ENCODE measurements at places on chromosomes 11 and 22. TPM values are rescaled to one million over a fixed set of nuclear protein-coding genes. Genes with fewer than 3 reads are reported as not detected.

Gene LRRC10B
- 2.2 TPM for total RNA-seq

Gene RAB3IL1
- 14.0 TPM for total RNA-seq

Gene CCDC15
- total RNA-seq: 0.42 TPM

Gene OR51I1
- total RNA-seq: not detected

Gene MSANTD4
- total RNA-seq: 22.7 TPM

DNA sequence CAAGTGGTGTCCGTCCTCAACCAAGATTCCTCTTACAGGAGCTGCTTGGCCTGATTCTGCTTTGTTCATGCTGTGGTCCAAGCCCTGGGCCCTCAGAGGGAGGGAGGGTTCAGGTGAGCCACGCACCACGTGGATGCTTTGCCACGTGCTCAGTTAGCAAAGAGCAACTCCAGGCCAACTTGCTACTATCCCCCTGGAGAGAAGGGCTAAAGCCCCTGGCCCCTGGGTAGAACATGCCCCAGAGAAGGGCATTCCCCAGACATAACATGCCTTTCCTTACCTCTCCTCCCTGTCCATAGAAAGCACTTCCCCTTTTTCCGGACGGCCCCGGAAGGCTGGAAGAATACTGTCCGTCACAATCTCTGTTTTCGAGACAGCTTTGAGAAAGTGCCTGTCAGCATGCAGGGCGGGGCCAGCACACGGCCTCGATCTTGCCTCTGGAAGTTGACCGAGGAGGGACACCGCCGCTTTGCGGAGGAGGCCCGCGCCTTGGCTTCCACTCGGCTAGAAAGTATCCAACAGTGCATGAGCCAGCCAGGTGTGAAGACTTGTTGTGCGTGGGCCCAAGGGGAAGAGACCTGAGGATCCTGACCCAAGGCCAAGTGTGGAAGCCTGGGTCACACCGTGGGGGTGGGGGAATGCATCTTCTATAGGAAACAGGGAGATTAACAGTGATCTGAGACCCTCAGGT lies 8.8 kb downstream of the FOXR1 start:
- peak overlapping the region; percentile 10 for H3K4me3 ChIP-seq
- H3K4me1 ChIP-seq: peaks cover 9% of the 10 kb centered on the region
- no peak for DNase-seq
- H3K36me3 ChIP-seq: no peaks in the 10 kb centered on the region

DNA sequence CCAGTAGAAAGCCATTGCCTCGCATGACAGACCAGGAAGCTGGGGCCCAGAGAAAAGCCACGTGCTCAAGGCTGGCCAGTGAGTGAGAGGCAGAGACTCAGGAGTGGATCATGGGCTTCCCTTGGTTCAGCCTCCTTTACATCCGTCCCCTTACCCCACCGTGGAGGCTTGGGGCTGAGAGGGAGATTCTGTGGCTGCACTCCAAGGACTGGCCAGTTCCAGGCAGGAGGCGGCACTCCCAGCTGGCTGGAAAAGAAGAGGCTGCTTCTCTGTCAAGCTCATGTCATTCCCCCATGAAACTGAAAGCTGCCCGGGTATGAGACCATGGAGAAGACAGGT lies 6.6 kb upstream of the ASCL2 start:
- H3K36me3 ChIP-seq: no peaks in the 10 kb centered on the region
- DNase-seq: no peak
- no peaks in the 10 kb centered on the region for H3K4me1 ChIP-seq
- peaks cover 43% of the 10 kb centered on the region for H3K27me3 ChIP-seq

GRCh38 chr11:12162652-12163051 lies 52.3 kb downstream of the MICAL2 start:
- DNase-seq: no peak
- H3K36me3 ChIP-seq: peaks cover 18% of the 10 kb centered on the region
- peaks cover 89% of the 10 kb centered on the region for H3K4me1 ChIP-seq

- no peak overlapping the region for H3K27ac ChIP-seq
- H3K4me3 ChIP-seq: no peak overlapping the region
- H3K36me3 ChIP-seq: no peaks in the 10 kb centered on the region
- peaks cover 29% of the 10 kb centered on the region for H3K4me1 ChIP-seq
- no peak for DNase-seq
Observed at GRCh38 chr11:74462631-74463030, 4.7 kb downstream of the KCNE3 start.

DNA sequence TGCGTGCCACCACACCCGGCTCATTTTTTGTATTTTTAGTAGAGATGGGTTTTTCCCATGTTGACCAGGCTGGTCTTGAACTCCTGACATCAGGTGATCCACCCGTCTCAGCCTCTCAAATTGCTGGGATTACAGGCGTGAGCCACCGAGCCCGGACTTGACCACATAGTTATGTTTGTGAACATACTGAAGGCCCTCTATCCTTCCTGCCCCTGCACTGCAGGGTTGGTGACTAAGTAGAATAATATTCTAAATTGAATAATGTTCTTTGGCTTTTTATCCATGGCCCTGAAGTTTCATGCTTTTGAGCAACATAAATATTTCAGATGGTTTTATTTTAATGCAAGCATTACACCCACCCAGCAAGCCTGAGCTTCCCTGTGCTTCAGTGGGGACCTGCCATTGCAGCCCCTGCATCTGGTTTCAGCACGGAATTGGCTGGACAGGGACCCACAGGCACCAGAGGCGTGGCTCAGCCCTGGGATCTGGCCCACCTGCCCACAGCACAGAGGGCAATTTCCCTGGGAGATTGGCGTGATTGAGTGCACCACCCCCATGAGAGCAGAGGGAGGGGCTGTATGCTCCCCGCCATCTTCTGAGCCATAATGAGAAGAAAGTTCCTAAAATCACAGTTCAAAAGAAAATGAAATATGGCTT lies 460.5 kb downstream of the BRD1 start:
- no peak overlapping the region for H3K4me3 ChIP-seq
- H3K27me3 ChIP-seq: no peaks in the 10 kb centered on the region
- no peak overlapping the region for H3K27ac ChIP-seq
- no peaks in the 10 kb centered on the region for H3K4me1 ChIP-seq
- no peak for DNase-seq

DNA sequence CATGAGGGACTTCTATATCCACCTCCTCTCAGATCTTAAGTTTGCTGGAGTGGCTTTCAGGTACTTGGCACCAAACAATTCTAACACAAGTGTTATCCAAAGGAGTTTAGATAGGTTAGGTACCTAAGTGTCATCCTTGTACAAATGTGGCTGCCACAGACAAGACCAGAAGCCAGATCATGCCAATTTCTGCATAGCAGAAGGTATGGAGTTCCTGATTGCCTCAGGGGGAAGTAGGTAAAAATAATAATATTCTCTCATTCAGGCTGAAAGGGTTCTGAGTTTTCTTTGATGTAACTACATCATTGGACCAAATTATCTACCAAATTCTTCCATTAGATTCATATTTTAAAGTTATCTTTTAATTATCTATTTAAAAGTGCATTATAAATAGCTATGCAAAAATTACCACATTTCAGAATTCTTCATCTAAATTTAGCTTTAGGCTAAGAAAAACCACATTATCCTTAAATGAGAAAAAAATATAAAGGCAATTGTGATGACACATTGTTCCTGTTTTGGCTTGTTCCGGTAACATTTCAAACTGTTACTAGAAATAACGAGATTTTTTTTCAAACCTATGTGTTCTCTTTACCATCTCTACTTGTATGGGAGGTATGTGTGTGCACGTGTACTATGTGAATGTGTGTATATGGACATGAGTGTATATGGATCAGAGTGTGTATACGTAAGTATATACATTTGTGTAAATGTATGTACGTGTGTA lies 66.2 kb upstream of the POU2AF2 start:
- no peak for DNase-seq
- no peaks in the 10 kb centered on the region for H3K4me1 ChIP-seq
- H3K27me3 ChIP-seq: no peaks in the 10 kb centered on the region
- no peak overlapping the region for H3K27ac ChIP-seq

- H3K4me1 ChIP-seq: peaks cover 58% of the 10 kb centered on the region
- DNase-seq: no peak
- no peak overlapping the region for H3K4me3 ChIP-seq
- no peaks in the 10 kb centered on the region for H3K36me3 ChIP-seq
- H3K27ac ChIP-seq: no peak overlapping the region
Observed at GRCh38 chr11:12838463-12839123, 164.4 kb downstream of the TEAD1 start.

DNA sequence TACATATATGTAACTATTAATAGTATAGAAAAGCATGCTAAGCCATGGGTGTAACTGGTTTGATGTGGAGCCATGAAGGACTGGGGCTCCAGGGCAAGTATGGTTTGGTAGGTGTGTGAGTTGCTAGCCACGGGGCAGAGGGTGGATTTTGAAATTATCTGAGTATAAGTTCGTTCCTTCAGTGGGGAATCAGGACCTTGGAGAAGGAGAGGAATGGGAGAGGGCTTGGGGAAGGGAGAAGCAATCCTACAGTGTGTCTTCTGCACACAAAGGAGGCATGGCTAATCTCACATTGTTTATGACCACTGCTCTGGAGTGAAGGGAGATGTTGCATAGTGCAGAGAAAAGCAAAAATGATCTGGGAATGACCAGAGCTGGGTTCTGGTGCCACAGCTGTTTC lies 127.8 kb upstream of the CADM1 start:
- peaks cover 4% of the 10 kb centered on the region for H3K27me3 ChIP-seq
- no peak overlapping the region for H3K27ac ChIP-seq
- no peak overlapping the region for H3K4me3 ChIP-seq
- no peak for DNase-seq
- H3K4me1 ChIP-seq: no peaks in the 10 kb centered on the region

GRCh38 chr22:23786261-23786710 lies 480 bp upstream of the SMARCB1 start:
- no peaks in the 10 kb centered on the region for H3K27me3 ChIP-seq
- peaks cover 28% of the 10 kb centered on the region for H3K4me1 ChIP-seq
- DNase-seq: no peak
- peak overlapping the region; percentile 95 for H3K27ac ChIP-seq
- peak overlapping the region; percentile 87 for H3K4me3 ChIP-seq

GRCh38 chr11:63609536-63609935 lies 4.7 kb downstream of the PLAAT3 start:
- H3K27me3 ChIP-seq: no peaks in the 10 kb centered on the region
- H3K4me3 ChIP-seq: no peak overlapping the region
- H3K36me3 ChIP-seq: peaks cover 13% of the 10 kb centered on the region
- peak overlapping the region; percentile 53 for H3K27ac ChIP-seq
- no peak for DNase-seq

All from esophagus muscularis mucosa (tissue), 4 donors.